SK-N-SH treated with all-trans-retinoic acid at 6 μM for 48 hours (cell line): ENCODE measurements at places on chromosomes 1 and 21.

- ATAC-seq = peak; percentile 92
Observed at GRCh38 chr1:161258439-161259344, at the start of gene PCP4L1. Gene PCP4L1, plus strand, starts transcription at chr1:161258745. Its CDS starts 230 bp downstream, at chr1:161258975.

DNA sequence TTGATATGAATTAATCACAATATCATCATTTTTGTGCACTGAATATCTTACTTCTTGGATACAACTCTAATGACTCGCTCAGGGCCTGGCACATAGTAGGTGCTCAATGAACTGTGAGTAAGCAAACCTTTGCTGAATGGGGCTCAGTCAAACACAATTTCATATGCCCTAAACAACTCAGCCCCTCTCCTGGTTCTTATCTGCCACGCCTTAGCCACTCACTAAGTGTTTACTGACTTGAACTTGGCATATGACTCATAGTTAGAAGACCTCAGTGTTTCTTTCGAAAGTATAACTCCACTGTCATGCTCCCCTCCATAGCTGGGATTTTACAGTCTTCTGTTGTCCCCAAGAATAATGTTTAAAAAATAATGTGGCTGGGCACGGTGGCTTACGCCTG lies 4.8 kb upstream of the IFNLR1 start:
- no peak for ATAC-seq

DNA sequence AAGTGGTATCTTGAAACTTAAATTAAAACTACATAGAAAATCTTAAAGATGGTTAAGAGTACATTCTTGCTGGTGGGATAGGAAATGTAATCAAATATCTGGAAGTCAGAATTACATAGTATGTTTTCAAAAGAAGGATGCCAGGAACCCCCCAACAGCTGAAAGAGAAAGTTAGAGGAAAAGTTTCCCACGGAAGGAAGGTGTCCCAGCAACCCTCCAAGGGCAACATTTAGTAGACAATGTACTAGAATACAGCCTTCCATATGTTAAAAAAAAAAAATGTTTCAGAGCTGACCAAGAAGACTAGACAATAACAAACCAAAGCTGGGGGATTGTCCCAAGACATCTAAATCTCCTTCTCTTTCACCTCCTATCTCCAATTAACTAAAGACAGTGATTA lies 2.2 kb downstream of the DEDD start:
- ATAC-seq = no peak

- no peak for ATAC-seq
Observed at GRCh38 chr1:185517808-185518419, 200.9 kb upstream of the IVNS1ABP start.

- ATAC-seq = no peak
Observed at GRCh38 chr1:9780554-9781110, 43.1 kb downstream of the CLSTN1 start.

- ATAC-seq = no peak
Observed at GRCh38 chr21:43658769-43659135, 536 bp downstream of the HSF2BP start.

- peak; percentile 95 for ATAC-seq
Observed at GRCh38 chr1:151934048-151934493, 24.8 kb upstream of the THEM4 start.

- ATAC-seq = no peak
Observed at GRCh38 chr1:8344893-8345507, 27.1 kb downstream of the SLC45A1 start.

DNA sequence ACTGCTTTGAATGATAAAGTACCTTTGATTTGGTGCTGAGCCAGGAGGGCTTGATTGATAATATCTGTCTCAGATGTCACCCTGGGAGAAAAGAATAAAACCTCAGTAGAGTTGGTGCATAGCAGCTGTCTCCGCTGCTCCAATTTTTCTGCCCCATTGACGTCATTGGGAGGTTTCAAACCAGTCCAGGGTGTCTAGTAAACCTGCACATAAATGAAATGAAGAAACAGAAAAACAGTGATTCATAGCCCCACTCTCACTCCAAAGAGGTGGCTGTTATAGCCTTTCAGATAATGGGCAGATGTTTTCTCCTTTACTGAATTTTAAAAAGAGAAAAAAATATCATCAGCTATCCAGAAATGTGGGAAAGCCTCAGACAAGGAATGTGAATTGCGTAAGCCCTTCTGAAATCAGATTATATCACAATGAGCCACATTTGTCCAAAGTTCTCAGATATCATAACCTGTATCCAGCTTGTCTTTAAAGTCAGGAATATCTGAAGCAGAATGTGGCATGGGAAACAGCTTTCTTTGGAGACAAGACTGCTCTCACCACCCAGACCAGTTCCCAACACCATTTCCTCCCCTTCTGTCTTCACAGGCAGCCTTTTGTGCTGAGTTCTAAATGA lies 351.3 kb upstream of the SGIP1 start:
- peak; percentile 96 for ATAC-seq

GRCh38 chr1:6303397-6304012 lies 42.6 kb upstream of the GPR153 start:
- ATAC-seq = no peak

DNA sequence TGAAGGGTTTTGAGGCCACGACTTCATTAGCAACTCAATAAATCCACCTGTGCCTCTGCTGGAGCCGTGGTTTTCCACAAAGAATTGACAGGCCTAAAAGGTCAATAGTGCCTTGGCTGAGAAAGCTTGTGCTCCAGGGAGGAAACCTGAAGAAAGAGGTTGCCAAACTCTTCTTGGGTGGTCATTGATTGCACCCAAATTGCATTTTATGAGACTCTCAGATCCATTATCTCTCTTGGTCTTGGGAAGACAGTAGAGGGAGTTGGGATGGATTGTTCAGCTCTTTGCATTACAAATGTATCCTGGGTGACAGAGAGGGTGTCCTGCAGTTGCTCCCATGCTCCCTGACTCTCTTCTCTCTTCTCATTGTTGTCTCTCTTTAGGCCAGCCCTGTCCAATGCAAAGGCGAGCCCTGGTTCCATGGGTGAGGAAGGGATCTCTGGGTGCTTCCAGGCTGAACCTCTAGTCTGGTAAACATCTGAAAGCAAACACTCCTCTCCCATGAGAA lies 46.1 kb upstream of the HTR1D start:
- ATAC-seq = no peak

- peak; percentile 70 for ATAC-seq
Observed at GRCh38 chr21:46498335-46499050, 39.8 kb downstream of the DIP2A start.

DNA sequence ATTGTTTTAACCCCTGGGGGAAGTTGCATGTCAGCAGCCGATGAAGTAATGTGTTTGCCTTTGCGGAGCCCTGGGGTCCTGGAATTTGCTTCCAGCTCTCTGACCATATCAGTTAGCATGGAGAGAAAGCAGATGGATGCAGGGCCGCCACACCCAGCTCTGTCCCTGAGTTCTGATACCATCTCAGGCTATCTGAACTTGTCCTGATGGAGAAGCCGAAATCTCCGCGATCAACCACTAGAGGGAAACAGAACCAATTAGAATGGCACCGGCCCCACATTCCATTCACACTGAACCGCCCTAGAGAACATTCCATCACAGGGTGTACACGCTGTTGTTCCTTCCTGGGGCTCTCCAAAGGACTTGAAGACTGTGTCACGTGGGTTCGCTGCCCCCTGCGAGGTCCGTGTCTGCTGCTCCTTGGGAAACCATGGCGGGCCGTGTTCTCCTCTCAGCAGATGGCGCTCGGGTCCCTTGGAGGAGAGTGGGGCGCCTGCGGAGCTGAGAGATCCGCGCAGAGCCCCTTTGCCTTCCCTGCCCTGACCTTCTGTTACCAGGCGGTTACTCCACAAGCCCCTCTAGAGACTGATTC lies 75.4 kb downstream of the ABCA4 start:
- ATAC-seq = peak; percentile 92

GRCh38 chr1:200369131-200369530 lies 40.7 kb downstream of the ZNF281 start:
- ATAC-seq = no peak

DNA sequence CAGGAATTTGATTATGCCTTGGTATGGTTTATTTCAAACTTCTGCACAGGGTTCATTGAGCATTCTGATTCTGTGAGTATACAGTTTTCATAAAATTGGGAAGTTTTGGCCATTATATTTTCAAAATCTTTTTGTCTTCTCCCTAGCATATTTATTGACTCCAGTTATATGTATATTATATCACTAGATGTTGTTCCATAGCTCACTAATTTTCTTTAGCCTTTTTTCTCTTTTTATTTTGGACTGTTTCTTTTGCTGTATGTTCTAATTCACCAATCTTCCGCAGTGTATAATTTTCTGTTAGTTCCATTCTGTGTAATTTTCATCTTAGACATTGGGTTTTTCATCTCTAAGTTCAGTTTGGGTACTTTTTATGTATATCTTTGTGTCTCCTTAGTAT lies 31.9 kb downstream of the ZMYM4 start:
- no peak for ATAC-seq

DNA sequence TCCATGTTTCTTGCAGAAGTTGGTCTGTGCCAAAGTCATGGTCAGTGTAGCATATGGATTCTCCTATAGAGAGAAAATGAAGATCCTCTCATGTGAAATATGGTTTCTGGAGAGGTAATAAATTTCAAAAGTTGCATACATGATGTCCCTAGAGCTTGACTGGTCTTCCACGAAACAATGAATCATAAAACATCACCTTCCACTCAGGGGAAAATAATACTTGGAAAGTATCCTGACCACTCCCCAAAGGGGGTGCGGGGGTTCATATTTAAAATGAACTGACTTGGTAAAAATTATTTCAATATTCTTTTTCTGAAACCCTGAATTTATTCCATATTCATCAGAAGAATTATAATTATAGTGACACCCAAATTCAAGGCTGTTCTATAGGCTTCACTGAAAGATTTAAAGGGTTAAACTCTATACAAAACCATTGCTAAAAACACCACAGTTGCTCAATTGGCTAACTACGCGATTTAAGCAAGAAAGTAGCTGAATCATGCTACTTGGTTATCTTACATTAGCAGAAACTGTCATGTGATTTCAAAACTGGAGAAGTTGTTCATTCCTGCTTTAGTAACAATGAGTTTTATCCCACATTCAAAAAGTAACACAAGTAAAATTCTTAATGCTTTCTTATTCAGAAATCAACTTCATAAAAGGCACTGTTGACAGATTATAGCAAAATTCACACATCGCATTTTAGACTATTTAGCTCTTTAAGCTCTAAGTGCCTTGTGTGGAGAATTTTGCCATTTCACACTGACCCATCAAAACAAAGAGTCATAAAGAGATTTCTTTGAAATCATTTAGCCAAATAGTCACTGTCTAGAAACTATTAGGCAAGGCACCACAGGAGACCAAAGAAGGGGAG lies 5.3 kb downstream of the CREG1 start:
- ATAC-seq = no peak

DNA sequence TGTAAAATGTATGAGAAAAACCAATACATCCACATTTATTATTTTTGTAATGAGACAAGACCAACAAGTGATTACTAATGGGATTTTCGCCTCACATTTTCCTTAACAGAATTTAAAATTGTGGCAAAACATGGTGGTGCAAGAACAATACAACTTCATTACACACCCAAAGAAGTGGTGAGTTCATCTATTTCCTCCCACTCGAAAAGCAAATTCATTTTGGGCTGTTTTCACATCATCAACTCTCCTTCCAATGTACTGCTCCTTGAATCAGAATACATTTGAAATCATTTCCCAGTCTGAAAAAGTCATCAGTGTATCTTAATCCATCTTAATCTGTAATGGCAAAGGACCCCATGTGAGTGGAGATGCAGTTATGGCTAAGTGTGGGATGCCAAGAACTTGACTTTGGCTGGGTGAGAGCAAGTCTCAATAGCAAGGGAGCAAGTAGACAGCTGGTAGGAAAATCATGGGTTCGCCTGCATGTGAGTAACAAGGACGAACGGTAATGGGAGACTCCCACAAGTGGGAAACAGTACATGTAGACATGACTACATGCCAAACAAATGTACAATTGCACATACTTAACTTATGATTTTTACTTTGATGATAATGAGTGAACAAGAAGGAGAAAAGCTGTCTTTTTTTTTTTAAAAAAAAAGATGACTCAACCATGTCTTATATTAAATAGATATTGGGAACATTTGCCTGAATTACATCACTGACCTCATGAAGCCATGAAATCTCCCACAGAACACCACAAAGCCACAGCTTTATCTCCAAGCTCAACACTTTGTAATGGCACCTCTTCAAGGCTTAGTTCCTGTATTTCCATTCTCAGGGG lies 46.0 kb downstream of the RUNX1 start:
- ATAC-seq = no peak

GRCh38 chr1:226248091-226248490 lies 24.6 kb downstream of the MIXL1 start:
- no peak for ATAC-seq

- ATAC-seq = no peak
Observed at GRCh38 chr1:233695901-233696300, 82.0 kb downstream of the KCNK1 start.

GRCh38 chr1:8161546-8162105 lies 135.5 kb upstream of the ERRFI1 start:
- ATAC-seq = no peak

DNA sequence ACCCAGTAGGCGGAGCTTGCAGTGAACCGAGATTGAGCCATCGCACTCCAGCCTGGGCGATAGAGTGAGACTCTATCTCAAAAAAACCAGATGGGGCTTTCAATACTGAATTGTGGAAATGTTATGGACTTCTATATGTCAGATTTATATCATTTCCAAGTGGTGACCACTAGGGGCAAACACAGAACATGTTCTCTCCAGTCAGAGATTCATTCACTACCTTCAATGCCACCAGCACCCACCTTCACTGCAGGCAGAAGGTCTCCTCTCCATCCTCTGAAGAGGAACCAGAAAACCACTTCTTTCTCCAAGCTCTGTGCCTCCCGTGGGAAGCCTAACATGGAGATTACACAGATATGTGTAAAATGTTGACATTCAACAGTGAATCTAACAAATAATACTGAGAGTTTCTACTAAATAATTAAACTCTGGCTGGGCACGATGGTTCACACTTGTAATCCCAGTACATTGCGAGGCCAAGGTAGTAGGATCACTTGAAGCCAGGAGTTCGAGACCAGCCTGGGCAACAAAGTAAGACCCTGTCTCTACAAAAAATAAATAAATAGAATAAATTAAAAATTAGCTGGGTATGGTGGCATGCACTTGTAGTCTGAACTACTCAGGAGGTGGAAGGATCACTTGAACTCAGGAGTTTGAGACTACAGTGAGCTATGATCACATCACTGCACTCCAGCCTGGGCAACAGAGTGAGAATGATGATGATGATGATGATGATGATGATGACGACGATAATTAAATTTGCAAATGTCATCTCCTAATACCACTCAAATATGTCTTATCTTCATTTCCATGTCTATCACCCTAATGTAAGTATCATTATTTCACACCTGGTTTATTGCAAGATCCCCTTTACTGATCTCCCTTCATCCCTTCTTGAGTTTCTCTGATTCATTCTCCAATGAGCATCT lies 151.1 kb downstream of the ZNF281 start:
- ATAC-seq = peak; percentile 92

- no peak for ATAC-seq
Observed at GRCh38 chr1:26403656-26404055, 7.0 kb upstream of the LIN28A start.

GRCh38 chr21:44370027-44370735 lies 16.8 kb downstream of the TRPM2 start:
- peak; percentile 52 for ATAC-seq
